ENCODE measurements at places on chromosomes 12 and 14.
A peak's percentile ranks its signal among the peaks of the same experiment; 100 is the strongest.

DNA sequence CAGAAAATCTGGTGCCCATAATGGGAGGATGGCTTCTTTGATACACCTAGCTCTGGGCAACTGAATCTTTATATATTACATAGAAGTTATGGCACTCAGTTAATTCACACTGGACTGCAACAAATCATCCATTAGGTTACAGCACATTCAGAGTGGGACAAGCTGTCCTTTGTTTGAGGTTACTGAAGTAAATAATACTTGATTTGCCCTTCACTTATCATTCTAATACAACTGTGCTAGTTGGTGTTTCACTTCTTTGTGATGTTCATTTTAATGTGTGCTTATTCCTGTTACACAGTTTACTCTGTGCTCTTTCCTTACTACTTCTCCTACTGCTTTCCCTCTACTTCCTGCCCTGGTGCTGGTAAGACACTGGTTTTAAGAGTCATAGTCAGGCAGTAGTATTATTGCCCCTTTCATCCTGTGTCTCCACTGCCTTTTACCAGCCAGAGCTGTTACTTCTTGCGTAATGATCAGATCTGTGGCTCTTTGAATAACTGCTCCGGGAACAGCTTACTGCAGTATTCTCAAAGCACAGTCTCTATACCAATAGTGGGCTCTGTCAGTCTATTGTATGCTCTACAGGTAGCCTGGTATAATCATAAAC, 36.4 kb upstream of the GXYLT1 start:
- no peak for DNase-seq

DNA sequence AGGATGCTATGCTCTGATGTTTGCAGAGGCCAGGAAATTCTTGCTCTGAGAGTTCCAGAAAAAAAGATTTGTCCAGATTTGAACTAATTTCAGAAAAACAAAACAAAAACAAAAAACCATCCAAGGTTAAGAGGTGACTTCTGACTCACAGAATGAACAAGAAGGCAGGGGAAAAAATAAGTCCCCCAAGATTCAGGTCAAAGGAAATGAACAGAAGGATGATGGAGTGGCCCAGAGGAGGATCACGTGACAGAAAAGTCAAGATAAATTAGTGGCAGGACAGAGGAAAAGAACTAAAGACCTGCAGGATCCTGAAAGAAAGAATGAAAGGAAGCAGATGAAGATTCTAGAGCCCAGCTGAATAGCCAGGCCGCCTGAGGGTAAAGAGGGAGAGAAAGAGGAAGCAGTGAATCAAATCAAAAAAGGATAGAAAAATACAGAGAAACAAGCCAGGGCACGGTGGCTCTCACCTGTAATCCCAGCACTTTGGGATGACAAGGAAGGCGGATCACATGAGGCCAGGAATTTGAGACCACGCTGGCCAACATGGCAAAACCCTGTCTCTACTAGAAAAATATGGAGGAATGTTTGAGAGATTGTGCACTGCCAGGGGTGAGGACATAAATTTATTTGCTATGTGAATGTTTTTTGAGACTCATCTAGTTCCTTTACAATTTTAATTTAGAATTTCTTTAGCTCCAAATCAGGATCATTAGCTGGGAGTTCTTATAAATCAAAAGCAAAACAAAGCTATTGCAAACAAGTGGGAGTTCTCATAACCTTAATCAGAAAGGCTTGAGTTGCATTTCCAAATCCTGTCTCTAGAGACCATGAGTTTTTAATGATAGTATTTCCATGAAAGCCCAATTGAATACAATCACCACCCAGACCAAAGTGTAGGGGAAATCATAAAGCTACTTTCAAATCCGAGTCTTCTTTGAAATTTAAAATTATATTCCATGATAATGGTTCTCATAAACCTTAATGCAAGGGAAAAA, 217.1 kb upstream of the PLEKHG7 start:
- DNase-seq = peak; percentile 32

DNA sequence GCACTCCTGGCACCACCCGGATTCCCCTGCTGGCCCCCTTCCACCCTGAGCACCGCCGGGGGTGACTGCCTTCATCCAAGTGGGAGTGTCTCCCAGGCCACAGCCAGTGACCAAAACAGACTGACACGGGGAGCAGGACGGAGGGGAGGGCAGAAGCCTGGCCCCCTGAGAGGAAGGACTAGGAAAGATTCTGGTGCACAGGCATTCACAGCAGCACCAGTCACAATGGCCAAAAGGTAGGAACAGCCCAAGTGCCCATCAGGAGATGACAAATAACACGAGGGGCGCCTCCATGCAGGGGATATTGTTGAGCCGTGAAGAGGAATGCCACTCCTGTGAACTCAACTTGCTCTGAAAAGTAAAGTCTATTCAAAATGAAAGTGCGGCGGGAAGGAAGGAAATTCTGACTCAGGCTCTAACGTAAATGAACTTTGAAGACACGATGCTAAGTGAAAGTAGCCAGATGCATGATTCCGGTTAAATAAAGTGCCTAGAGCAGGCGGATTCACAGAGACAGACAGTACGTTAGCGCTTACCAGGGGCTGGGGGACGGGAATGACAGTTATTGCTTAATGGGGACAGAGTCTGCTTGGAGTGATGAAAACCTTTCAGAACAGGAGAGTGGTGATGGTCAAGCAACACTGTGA, 146.1 kb upstream of the NCOR2 start:
- peak; percentile 93 for DNase-seq

- no peak for DNase-seq
These were observed 123.8 kb downstream of the DUSP6 start for GRCh38 chr12:89228491-89228890.

GRCh38 chr12:109737631-109738030, 24.0 kb downstream of the FAM222A start:
- no peak for DNase-seq

- no peak for DNase-seq
These were observed 1.5 kb upstream of the EFS start for GRCh38 chr14:23366426-23366921.

DNA sequence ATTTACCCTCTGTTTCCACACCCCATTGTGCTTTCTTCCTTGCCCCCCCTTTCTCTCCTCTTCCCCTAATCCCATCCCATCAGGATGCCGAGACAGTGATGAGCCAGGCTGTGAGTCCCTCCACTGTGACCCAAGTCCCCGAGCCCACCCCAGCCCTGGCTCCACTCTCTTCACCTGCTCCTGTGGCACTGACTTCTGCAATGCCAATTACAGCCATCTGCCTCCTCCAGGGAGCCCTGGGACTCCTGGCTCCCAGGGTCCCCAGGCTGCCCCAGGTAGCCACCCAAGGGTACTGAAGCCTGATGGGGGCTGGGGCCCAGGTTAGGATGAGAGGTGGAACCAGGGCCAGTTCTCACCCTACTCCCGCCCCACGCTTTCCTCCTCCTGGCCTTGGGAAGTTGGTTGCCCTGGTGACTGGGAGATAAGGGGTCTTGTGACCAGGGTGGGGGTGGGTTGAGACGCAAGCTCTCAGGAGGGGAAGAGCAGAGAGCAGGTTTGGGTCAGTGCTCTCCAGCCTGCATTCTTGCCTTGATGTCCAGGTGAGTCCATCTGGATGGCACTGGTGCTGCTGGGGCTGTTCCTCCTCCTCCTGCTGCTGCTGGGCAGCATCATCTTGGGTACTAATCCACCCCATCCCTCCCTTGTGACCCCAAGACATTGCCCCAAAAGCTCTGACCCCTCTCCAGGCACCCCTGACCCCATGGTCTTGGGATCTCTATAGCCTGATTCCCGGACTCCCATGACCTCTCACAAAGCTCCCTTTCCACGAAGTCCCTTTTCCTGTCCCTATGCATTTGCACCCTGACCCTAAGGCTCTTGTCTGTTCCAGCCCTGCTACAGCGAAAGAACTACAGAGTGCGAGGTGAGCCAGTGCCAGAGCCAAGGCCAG, 1.2 kb downstream of the AMHR2 start:
- no peak for DNase-seq

GRCh38 chr14:104149278-104149595, 10.8 kb downstream of the KIF26A start:
- DNase-seq = no peak

- DNase-seq = no peak
These were observed 19.9 kb downstream of the DAAM1 start for GRCh38 chr14:59208224-59208814.

DNA sequence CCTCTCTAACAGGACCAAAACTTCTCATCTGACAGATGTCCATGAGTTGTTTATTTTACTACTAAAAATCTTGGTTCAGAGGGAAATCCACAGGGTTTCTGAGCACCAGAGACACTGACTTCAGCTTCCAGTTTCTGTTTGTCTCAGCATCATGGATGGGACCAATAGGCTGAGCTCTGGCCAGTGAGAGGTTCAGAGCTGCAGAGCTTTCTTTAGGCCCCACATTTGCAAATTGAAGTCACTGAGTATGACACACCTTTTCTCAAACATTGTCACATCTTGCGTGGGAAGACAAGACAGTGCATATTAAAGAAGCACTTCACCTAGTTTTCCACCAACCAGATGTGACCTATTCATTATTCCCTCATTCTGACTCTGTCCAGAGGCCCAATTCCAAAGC, 45.2 kb downstream of the RDH12 start:
- DNase-seq = no peak

- DNase-seq = no peak
These were observed 4.9 kb downstream of the PTHLH start for GRCh38 chr12:27967551-27968054.

GRCh38 chr12:92369056-92369455, 223.4 kb upstream of the BTG1 start:
- DNase-seq = no peak

DNA sequence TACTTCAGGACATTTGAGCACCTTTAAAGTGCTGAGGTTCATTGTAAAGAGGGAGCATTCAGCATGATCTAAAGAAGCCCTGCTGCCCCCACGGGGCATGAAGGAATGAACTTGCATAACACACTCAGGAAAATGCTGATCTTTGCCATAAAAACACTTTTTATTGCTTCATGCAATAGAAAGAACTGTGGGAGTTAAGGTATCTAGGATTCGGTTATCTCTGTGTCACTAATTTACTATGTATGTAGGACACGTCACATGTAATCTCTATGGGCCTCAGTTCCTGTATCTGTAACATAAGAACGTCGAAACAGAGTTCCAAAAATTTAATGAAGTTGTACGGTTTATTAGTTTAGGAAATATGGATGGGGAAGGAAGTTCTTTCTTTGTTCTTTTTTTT, 33.0 kb downstream of the BTBD7 start:
- no peak for DNase-seq

DNA sequence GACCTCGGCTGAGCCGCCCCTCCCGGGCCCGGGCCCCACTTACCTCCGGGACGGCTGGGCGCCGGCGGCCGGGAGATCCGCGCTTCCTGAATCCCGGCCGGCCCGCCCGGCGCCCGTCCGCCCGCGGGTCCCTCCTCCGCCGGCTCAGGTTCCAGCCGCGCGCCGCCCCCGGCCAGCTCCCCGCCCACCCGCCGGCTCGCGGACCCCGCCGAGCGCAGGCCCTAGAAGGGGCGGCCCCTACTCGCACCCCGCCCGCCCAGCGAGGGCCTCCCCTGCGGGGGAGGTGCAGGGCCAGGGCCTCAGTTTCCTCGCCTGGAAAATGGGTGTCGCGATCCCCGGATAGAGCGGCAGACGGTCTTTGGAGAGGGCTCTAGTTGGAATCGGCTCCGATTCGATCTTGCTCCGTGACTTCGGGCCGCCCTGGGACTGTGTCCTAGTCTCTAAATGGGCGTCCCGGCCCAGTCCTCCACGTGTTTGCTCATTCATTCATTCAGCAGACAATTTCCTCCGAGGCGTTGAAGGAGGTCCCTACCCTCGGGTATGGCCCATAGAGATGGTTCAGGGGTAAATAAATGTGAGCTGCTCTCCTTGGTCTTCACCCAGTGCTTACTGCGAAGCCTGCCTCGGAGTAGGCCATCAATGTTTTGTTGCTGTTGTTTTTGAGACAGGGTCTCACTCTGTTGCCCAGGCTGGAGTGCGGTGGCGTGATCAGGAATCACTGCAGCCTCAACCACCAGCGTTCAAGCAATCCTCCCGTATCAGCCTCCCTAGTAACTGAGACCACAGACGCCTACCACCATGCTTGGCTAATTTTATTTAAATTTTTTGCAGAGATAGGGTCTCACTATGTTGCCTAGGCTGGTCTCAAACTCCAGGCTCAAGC, at the start of gene TRPV4:
Gene TRPV4, minus strand, starts transcription at position 92 of the 883 bp plus-strand sequence. CDS start 18,602 bp downstream, outside the sequence.
- DNase-seq = no peak

DNA sequence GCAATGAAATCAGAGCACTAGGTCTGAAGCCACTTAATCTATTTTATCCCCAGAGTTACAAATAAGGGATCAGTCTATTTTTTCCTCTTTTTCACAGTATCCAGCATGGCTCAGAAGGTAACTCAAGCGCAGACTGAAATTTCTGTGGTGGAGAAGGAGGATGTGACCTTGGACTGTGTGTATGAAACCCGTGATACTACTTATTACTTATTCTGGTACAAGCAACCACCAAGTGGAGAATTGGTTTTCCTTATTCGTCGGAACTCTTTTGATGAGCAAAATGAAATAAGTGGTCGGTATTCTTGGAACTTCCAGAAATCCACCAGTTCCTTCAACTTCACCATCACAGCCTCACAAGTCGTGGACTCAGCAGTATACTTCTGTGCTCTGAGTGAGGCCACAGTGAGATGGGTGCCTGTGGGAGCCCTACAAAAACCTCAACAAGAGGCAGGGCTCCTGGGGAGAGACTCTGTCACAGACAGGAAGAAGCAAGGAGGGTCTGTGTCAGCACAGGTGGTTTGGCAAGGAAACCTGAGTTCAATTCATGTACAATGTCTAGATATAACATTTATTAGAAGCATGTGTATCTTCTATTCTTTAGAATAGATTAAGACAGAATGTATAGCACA, 334.3 kb upstream of the OR4E1 start:
- no peak for DNase-seq

DNA sequence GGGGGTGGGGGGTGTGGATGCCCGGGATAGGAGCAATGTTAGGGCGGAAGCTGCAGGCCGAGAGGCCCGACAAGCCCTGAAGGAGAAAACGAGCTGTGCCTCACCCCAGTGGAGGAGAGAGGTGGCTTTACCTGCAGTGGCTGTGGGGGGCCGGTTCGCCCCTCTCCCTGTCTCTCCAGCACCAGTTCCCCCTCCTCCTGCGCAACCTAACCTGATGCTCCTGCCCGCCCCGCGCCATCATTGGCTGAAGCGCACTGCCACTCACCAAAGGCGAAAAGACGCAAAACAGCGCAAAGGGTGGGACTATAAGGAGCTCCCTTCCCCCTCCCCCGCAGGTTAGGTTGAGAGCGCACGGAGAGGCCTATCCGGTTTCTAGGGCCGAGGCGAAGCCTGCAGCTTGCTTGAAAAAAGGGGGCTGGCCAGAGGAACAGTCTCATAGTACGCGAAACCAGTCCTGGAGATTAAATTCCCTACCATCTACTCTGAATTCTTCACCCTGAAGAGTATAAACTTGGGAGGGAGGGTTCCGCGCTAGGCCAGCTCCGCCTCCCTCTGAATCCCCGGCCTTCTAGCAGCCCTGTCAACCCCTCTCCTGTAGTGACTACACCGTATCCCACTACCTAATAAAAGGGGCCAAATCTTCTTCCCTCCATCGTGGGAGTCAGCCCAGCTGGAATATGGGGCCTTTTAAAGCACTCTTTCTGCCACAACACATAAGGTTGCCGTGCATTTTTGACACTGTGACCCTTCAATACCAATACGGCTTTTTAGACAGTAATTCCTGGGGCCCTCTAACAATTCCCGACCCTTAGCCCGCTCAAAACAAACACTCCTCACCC, 18.6 kb downstream of the CHD8 start:
- peak; percentile 97 for DNase-seq

- no peak for DNase-seq
These were observed 9.9 kb downstream of the GTSF1 start for GRCh38 chr12:54463484-54463883.
